ENCODE measurements at places on chromosomes 3 and 15. TPM values are rescaled to one million over a fixed set of nuclear protein-coding genes. Genes with fewer than 3 reads are reported as not detected.

DNA sequence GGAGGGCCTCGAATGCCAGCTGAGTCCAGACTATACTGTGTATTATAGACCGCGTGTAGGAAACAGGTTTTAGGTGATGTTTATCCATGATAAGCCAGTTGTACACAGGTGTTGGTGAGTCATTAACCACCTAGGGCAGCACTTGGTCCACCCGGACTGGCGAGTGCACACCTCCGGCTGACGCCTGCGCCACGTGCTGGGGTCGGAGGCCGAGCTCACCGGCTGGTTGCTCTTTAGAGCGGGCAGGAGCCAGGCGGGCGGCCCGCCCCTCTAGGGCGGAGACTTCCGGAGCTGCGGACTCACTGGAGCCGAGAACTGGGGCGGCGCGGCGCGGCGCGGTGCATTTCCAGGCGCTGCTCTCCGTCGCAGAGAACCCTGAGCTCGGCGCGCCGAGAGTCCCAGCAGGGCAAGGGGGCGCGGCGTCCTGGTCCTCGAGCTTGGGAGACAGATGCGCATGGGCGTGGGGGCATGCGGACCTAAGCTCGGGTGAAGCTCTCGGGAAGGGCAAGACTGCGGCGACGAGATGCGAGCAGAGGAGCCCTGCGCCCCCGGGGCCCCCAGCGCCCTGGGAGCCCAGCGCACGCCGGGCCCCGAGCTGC lies at the start of gene ESYT3:
ESYT3 (plus strand) TSS at position 341 of the 599 bp plus-strand sequence; CDS start at position 524, 183 bp downstream.
- H3K27ac ChIP-seq = no peak within 1 kb of the TSS
- peak within 1 kb of the TSS; percentile 65 for H3K4me3 ChIP-seq
- H3K4me1 ChIP-seq = peaks cover 5% of the 10 kb centered on the region
- peak; percentile 89 for DNase-seq

DNA sequence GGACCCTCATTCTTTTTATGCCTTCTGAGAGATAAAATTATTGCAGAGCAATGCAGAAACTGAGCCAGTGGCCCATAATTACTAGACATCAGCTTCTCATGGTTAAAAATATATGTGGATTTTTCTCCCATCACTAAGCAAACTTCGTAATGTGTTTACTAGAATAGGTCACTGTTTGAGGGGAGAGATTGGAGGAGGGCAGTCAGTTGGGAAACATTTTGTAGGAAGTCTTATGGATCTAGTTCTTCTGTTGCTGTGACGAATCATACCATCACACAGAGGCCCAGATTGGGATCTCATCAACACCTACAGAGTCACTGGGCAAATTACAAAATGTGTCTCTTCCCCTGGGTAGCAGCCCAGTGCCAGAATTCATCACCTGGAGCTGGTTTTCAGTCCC lies 81.4 kb downstream of the PDE8A start:
- no peaks in the 10 kb centered on the region for H3K36me3 ChIP-seq
- no peaks in the 10 kb centered on the region for H3K4me1 ChIP-seq
- no peak overlapping the region for H3K27ac ChIP-seq

VGLL3 gene
- 13.9 TPM for total RNA-seq

SPTSSB gene
- total RNA-seq = not detected

DNA sequence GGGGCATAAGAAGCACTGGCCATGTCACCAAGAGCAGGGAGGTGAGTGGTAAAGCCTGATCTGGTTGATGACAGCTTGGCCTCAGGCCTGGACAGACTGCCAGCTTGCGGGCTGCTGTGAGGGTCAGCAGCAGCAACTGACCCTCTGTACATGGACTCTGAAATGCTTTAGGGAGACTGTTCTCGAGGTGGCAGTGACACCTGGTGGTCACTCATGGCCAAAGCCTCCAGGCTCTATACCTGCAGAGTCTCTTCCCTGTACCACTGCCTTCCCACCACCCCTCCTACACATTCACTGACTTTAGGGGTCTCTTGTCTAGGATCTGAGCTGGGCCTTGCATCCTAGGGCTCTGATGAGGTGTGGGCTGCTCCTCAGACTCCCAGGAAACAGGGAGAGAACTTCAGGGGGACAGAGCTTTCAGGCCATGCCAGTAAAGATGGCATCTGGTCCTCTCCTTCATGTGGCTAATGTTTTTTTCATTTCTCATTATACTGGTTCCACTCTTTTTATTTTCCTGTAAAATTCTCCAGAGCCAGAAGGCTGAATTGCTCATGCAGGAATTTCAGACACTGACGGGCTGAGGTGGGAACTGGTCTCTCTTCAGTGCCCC lies 17.2 kb upstream of the TIMP4 start:
- no peak overlapping the region for H3K27ac ChIP-seq
- H3K27me3 ChIP-seq = no peaks in the 10 kb centered on the region
- no peak overlapping the region for H3K4me3 ChIP-seq
- DNase-seq = peak; percentile 75

GRCh38 chr15:55270291-55270690 lies 19.3 kb downstream of the RAB27A start:
- H3K27me3 ChIP-seq = no peaks in the 10 kb centered on the region
- peak; percentile 24 for DNase-seq
- H3K27ac ChIP-seq = peak overlapping the region; percentile 10
- H3K4me1 ChIP-seq = peaks cover 10% of the 10 kb centered on the region
- H3K36me3 ChIP-seq = no peaks in the 10 kb centered on the region
- H3K4me3 ChIP-seq = no peak overlapping the region

DNA sequence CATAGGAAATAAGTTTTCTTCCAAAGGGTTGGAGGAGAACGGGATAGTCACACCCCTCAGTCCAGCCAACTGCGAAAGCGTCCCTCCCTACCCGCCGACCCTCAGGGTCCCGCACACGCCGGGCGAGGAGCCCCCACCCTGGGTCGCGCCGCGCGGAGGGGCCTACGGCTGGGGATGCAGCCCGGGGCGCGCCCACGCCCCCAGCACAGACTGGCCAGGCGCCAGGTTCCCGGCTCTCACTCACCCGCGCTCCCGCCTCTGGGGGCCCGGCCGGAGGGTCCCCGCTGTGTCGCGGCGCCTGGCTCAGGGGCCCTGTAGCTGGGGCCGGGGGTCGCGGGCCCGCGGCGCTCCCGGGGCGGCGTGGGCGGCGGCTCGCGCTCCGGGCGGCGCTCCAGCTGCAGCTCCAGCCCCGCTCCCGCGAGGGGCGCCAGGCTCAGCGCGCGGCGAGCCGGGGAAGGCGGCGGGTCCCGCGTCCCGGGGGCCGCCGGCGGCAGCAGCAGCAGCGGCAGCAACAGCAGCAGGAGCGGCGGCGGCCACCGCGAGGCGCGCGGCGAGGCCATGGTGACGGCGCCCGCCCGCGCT lies 375 bp downstream of the HEG1 start:
- peaks cover 38% of the 10 kb centered on the region for H3K4me1 ChIP-seq
- H3K36me3 ChIP-seq = no peaks in the 10 kb centered on the region
- peak; percentile 29 for DNase-seq
- H3K27me3 ChIP-seq = no peaks in the 10 kb centered on the region

MEX3B gene
- total RNA-seq = 0.79 TPM

DNA sequence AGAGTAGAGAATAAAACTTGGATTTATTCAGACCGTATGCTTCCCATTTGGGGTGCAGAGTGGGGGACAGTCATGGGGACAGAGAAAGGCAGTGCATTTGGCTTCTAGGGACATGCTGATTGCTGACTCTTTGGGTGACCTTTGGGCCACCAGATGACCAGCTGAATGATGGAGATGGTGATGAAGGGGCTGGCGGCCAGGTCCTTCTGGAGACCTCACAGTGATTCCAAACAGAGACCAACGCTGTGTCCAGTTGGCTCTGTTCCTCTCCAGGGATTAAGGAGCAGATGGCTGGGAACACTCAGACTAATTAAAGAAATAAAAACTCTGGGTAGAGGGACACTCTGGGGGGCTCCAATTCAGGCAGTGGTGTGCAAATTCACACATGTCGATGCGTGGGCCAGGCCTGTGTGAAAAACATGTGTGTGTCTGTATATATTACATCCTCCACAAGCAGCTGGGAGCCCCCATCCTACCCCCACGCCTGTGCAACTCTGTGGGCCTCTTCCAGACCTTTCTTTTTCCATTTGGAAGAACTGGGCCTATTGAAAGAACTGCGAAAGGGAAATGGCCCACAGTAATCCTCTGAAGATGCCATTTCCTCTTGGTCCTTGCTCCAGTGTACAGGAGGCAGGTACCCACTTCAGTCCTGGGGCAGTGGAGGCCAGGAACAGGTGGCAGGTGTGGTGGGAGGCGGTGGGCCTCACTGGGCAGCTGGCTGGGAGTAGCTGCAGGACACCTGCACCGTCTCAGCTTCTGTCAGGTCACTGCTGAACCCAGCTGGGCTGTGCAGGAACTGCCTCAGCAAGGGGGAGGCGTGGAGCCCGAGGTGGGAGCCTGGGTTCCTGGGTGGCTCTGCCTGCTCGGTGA lies 8.9 kb downstream of the XIRP1 start:
- H3K36me3 ChIP-seq = no peaks in the 10 kb centered on the region
- H3K4me3 ChIP-seq = no peak overlapping the region
- H3K4me1 ChIP-seq = peaks cover 33% of the 10 kb centered on the region
- peak overlapping the region; percentile 96 for H3K27ac ChIP-seq
- no peak for DNase-seq

PRSS50 gene
- total RNA-seq = 4.7 TPM

ERICH6 gene
- not detected for total RNA-seq

GPR160 gene
- 17.5 TPM for total RNA-seq

GRCh38 chr15:70133296-70133695 lies 35.6 kb upstream of the TLE3 start:
- H3K27me3 ChIP-seq = no peaks in the 10 kb centered on the region
- DNase-seq = no peak
- H3K27ac ChIP-seq = no peak overlapping the region
- no peak overlapping the region for H3K4me3 ChIP-seq

CHRNB4 gene
- total RNA-seq = not detected

LIPC gene
- 0.81 TPM for total RNA-seq

- no peak overlapping the region for H3K27ac ChIP-seq
- H3K4me1 ChIP-seq = peaks cover under 1% of the 10 kb centered on the region
- DNase-seq = no peak
These were observed 59.2 kb downstream of the IL12A start for GRCh38 chr3:160047876-160048275.

DNA sequence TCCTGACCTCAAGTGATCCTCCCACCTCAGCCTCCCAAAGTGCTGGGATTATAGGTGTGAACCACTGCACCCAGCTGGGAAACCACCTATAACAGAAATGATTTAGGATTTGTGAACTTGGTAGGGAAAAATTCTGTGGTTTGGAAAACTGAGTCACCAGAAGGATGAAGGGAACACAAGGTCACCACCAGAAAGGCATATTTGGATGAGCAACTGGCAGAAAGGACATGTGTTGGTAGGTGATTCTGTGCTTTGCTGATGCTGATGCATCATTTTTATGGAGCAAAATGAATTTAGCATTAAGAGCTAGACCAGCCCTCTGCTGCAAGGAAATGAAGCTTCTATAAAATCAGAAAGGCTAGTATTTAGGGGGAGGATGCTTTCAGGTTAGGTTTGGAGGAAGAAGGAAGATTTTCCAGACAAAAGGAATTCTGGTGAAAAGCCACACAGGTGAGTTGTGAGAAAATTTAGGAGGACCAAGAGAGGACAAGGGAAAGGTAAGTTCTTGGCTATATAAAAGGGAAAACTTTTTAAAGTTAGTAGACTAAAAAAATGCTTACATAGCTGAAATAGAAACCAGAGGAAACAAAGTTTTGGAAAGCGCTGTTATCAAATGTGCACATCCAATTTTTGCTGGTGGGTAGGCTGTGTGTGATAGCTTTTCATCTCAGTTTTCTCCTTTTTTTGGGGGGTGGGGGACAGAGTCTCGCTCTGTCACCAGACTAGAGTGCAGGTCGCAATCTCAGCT lies 3.6 kb downstream of the PXK start:
- H3K36me3 ChIP-seq = peaks cover 2% of the 10 kb centered on the region
- no peaks in the 10 kb centered on the region for H3K27me3 ChIP-seq
- H3K4me3 ChIP-seq = no peak overlapping the region
- no peak overlapping the region for H3K27ac ChIP-seq
- DNase-seq = no peak

DNA sequence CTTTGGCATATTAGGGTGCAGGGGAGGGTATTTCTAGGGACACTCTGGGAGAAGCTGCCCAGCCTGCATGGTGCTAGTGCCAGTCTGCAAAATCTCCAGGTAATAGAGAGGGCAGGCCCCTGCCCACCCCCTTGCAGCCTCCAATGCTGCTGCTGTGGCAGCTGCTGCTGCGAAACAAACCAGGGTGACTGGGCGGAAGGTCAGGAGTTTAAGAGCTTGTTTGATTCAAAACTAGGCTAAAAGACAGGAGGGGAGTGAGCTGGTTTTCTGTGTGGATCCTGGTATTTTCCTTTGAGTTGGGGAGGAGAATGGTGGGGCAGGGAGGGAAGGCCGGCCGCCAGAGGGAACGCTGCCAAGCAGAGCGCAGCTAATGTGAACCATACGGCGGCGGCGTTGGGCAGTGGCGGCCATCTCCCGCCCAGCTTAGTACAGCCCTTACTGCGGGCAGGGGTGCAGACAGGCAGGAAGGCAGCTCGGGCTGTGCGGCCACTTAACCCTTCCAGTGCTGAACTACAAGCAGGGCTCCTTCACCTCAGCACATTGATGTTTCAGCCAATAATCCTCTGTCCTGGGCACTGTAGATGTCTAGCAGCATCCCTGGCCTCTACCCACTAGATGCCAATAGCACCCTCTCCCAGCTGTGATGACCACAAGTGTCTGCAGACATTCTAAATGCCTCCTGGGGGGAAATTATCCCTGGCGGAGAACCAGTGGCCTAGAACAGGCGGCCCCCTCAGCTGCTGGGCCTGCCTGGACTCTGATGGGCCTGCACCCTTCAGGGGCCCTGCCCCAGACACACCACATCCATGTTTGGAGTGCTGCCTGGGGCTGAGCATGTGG lies 125.7 kb downstream of the EEFSEC start:
- H3K27me3 ChIP-seq = no peaks in the 10 kb centered on the region
- no peaks in the 10 kb centered on the region for H3K36me3 ChIP-seq
- DNase-seq = peak; percentile 79
- peak overlapping the region; percentile 9 for H3K27ac ChIP-seq
- H3K4me1 ChIP-seq = peaks cover 75% of the 10 kb centered on the region

DNA sequence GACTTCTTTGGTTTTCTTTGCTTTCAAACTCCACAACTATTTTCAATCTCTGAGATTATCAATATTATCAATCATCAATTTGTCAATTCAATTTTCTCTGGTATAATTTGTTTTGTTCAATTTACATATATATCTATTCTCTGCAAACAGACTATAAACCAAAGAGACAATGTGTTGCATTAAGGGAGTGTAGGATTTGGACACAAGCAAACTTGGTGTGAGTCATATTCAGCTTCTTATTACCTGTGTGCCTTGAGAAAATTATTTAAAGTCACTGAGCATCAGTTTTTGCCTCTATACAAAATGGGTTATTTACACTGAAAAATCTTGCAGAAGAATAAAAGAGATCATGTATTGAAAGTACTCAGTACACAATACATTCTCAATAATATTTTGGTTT lies 177.8 kb downstream of the NECTIN3 start:
- H3K4me3 ChIP-seq = no peak overlapping the region
- no peak for DNase-seq
- H3K36me3 ChIP-seq = no peaks in the 10 kb centered on the region
- peaks cover 24% of the 10 kb centered on the region for H3K4me1 ChIP-seq
- no peak overlapping the region for H3K27ac ChIP-seq
- H3K27me3 ChIP-seq = no peaks in the 10 kb centered on the region

DNA sequence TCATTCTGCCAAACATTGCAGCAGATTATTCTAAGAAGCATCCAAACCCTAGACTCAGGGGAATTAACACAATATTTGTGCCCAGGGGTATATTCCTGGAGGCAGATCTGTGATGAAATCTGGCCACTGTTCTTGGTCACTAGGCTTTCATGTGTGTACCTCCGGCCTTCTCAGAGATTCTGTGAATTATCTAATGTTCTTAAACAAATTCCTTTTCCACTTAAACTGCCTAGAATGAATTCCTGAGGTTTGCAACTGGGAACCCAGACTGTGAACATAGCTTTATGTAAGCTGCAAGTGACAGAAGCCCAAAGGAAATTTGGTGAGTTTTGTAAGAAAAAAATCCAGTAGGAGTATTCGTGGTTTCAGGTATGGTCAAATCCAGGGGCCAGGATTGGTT lies 20.7 kb upstream of the CTNNB1 start:
- DNase-seq = no peak
- H3K4me1 ChIP-seq = no peaks in the 10 kb centered on the region
- H3K4me3 ChIP-seq = no peak overlapping the region
- no peaks in the 10 kb centered on the region for H3K36me3 ChIP-seq
- H3K27me3 ChIP-seq = no peaks in the 10 kb centered on the region

Data from thyroid gland (tissue), 4 donors.